ENCODE measurements at places on chromosomes 12 and 14.

DNA sequence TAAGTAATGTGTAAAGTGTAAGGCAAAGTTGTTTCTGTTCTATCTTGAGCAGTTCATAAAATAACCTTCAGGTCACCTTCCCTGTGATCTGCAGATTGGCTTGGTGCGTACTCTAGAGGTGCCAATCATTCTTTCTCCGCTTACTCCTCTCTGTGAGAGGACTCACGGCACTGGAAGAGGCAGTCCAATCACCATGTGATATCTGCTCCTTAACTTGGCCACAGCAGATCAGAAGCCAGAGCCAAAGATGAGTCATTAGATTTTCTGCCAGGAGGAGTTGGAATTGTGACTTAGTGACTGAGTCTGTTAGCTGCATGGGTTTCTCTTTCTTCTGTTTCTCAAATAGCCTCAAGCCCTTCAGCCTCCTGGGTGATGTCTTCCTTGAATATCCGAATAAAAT lies 165.5 kb downstream of the SLC41A2 start:
- DNase-seq = no peak

DNA sequence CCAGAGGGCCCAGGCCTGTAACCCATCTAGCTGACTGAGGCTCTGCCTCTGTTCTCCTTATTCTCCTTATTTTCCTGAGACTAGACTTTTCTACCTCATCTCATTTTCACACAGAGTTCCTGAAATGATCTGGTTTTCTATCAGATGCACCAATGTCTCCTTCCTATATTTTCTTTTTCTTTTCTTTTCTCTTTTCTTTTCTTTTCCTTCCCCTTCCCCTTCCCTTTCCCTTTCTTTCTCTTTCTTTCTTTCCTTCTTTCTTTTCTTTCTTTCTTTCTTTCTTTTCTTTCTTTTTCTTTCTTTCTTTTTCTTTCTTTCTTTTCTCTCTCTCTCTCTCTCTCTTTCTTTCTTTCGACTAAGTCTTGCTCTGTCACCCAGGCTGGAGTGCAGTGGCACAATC lies 3.0 kb upstream of the CCDC184 start:
- no peak for DNase-seq

DNA sequence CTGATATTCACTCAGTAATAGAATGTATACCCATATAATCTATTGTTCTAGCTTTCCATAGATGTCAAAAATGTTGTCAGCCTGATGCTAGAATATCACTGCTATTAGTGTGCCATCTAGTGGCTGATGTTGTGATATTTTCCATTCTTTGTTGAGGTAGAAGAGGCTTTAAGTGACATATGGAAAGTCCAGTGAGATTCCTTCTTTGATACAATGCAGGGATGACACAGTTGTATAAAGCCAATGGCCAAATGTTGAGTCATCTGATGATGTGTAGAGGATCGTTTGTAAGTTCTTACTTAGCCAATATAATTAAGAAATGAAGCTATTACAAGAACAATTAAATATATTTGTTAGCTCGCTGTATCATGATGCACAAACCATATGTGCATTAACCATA lies 58.1 kb upstream of the PCED1B start:
- DNase-seq = no peak

- DNase-seq = no peak
Measured at GRCh38 chr12:102201436-102202061, 3.9 kb upstream of the PMCH start.

DNA sequence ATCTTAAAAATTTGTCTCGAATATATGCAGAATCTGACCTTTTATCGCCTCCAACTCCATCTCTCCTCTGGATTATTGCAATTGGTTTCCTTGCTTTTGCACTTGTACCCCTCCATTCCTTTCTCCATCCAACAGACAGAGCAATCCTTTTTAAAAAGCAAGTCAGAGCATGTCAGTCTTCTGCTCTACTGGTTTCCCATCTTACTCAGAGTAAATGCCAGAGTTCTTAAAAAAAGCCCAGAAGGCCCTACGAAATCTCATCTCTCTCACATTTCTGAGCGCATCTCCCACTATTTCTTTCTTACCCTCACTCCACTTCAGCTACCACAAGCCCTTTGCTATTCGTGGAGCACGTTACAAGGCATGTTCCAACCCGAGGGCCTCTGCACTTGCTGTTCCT lies 236.9 kb upstream of the DDHD1 start:
- no peak for DNase-seq
